NK-92 treated with Interleukin-12 subunit alpha and Interleukin-12 subunit beta, amount 100 ng/mL, for 24 hours (cell line): ENCODE measurements at places on chromosomes 6 and 20.

DNA sequence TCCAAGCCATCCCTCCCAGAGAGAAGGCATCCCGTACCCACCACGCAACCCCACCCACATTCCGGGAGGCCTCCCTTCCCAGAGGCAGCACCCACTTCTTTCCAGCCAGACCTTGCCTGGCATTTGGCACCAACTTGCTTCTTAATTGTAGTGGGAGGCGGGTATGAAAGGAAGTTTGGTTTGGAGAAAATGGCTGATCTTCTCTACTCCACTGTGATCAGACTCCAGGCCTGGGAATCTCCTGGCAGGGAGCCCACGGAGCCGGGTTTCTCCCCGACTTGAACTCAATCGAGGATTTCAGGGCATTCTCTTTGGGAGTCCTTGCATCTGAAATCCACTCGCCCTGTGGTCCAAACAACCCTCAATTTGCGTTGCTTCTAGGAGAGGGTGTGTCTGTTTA lies 107.1 kb downstream of the ZDHHC14 start:
- DNase-seq = no peak

GRCh38 chr6:8738951-8739350 lies 303.6 kb upstream of the SLC35B3 start:
- no peak for DNase-seq

GRCh38 chr6:41733707-41734665 lies 1.4 kb downstream of the TFEB start:
- peak; percentile 52 for DNase-seq

- no peak for DNase-seq
Observed at GRCh38 chr6:30006170-30007131, 54.6 kb upstream of the POLR1H start.

DNA sequence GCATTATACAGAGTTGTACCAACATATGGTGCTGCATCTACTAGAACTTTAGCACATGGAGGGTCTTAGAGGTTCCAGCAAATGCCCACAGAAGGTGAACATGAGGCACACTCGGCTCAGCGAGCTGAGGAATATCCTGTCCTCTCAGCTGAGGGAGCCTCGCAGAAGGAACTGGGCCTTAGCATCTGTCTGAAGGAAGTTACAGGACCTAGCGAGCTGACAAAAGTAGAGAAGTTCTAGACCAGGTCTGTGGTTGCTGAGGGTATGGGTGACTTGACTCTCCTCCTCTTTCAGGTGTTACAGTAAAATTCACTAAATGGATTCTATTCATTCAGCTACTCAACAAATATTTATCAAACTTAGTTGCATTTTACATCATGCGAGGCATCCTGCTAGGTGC lies 157.2 kb downstream of the ZDHHC14 start:
- no peak for DNase-seq

DNA sequence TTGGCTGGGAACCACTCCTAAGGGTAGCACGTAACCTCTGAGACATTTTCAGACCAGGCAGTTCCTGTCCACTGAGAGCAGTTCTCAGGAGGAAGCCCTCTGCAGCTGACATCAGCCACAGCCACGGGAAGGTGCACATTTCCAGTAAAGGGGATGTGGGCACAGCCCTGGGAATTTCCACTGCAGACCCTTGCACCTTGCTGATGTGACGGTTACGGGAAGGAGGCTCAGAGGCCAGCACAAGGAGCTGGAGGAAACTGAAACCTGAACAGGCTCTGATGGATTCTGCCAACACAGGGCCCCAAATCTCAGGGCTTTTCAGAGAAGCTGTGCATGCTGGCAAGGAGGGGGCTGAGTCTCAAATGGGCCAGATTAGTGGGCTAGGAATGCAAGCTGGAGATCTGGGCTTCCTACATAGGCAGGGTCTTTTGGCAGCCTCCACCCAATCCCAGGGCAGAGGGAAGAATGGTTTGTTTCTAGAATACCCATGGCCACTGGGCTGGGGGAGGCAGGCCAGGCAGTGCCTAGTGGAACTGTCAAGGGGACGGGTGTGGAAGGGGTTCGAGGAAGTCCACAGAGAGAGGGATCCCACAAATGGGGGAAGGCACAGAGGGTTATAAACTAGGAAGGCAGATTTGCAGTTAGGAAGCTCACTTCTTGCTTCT lies 14.2 kb downstream of the EBF4 start:
- no peak for DNase-seq
